Pulmonary artery endothelial cell (primary cell): ENCODE measurements at places on chromosomes 3 and 15. TPM values are rescaled to one million over a fixed set of nuclear protein-coding genes. Genes with fewer than 3 reads are reported as not detected.

Gene ZIC1
- 2.1 and 6.9 TPM in 2 replicates for total RNA-seq

Gene KAT2B
- 7.1 and 9.4 TPM in 2 replicates for total RNA-seq

Gene ZNF774
- 0.92 and 1.1 TPM in 2 replicates for total RNA-seq

Gene LDHAL6B
- not detected in 2 replicates for total RNA-seq

Gene GOLGA8F
- total RNA-seq = not detected in 2 replicates

Gene GNAT1
- under 0.01 TPM in 1 of 2 replicates, not detected in the other for total RNA-seq

Gene AP4E1
- 10.2 and 12.9 TPM in 2 replicates for total RNA-seq

Gene ONECUT1
- not detected in 2 replicates for total RNA-seq

Gene ADGRG7
- total RNA-seq = not detected in 2 replicates

Gene TJP1
- total RNA-seq = 60.7 and 66.9 TPM in 2 replicates

Gene GOLGA8S
- total RNA-seq = under 0.01 and 0.04 TPM in 2 replicates

Gene FGF7
- total RNA-seq = 0.14 TPM in 1 of 2 replicates, not detected in the other

Gene SCN11A
- 0.07 TPM in 1 of 2 replicates, not detected in the other for total RNA-seq

Gene PODXL2
- 2.6 and 6.0 TPM in 2 replicates for total RNA-seq

Gene AGBL1
- not detected in 2 replicates for total RNA-seq

Gene ARPIN
- total RNA-seq = 12.5 and 13.0 TPM in 2 replicates

Gene CFAP91
- total RNA-seq = 0.14 and 0.92 TPM in 2 replicates

Gene NR1D2
- 20.7 and 26.7 TPM in 2 replicates for total RNA-seq

Gene NUP210
- total RNA-seq = 0.11 and 1.1 TPM in 2 replicates

Gene CLDN18
- not detected in 2 replicates for total RNA-seq

Gene ULK4
- total RNA-seq = 6.5 and 8.7 TPM in 2 replicates

Gene METTL6
- total RNA-seq = 27.0 and 38.7 TPM in 2 replicates

Gene IGSF11
- total RNA-seq = not detected in 2 replicates

Gene MESD
- total RNA-seq = 19.0 and 24.2 TPM in 2 replicates

Gene SELENOT
- total RNA-seq = 291 and 391 TPM in 2 replicates

Gene CPN2
- not detected in 2 replicates for total RNA-seq

Gene CKMT1A
- total RNA-seq = not detected in 2 replicates

Gene ADCY5
- 0.07 and 0.28 TPM in 2 replicates for total RNA-seq

Gene ABHD17C
- 8.7 and 12.8 TPM in 2 replicates for total RNA-seq

Gene CPNE9
- not detected in 2 replicates for total RNA-seq

Gene CELSR3
- 0.18 and 0.20 TPM in 2 replicates for total RNA-seq

Gene PLCB2
- 0.56 and 7.1 TPM in 2 replicates for total RNA-seq

Gene ITIH1
- not detected in 2 replicates for total RNA-seq

Gene IQCH
- total RNA-seq = 1.4 and 2.2 TPM in 2 replicates

Gene SLC24A1
- total RNA-seq = 2.7 and 4.4 TPM in 2 replicates

Gene C2CD4A
- total RNA-seq = 0.74 and 3.2 TPM in 2 replicates

Gene TFDP2
- 17.0 and 20.8 TPM in 2 replicates for total RNA-seq
